ENCODE measurements at places on chromosomes 12 and 14.

DNA sequence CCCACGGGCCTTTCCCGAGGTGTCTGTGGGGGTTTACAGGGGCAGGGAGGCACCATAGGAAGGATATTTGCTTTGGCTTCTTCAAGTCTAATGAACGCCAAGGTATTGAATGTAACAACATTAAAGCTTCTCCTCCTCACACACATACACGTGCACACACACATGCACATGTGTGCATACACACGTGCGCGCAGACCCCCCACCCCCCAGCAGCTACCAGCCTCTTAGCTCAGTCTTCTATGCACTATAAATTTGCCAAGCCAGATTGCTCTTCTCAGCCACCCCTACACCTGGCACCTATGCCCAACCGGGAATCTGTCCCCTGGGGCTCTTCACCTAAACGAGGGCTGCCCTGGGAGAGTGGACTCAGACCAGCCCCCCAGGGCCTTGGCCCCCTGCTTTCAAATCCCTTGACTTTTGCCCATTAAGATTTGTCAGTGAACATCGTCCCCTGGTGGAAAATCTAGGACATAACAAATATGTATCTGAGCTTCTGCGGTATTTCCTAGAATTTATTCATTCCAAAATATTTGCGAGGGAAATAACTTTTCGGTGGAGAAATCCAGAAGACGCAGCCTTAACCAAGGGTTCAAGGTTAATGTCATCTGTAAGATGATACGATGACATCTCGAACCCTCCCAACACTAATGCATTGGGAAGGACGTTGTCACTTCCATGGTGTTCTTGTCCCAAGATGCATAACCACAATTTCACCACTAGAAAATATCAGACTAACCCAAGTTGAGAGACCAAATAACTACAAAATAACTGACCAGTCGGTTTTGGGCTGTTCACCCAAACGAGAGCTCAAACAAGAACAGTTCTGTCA, 330.4 kb downstream of the MED13L start:
- DNase-seq: no peak

GRCh38 chr12:47078733-47079467, 521 bp upstream of the PCED1B start:
- DNase-seq: no peak

GRCh38 chr12:115349711-115350110, 665.7 kb upstream of the TBX3 start:
- DNase-seq: no peak

DNA sequence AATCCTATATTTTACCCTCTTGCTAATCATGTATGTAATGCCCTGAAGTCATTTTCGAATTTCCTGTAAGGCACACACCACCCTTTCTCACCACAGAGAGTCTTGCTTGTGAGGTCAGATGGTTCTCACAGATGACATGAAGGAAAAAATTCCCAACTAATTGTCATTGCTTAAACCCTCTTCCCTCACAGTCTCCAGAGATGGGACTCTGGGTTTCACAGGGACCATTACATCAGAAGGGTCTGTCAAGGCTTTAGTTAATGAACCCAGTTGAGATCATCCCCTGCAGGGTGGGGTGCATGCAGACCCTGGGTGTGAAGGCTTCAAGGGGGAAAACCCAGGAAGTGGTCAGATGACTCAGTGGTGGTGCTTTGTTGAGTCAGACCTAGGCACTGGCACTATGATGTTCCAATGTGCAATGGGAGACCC, 229.6 kb downstream of the BCAT1 start:
- no peak for DNase-seq

- DNase-seq: no peak
Measured at GRCh38 chr12:48629541-48629940, 52.5 kb downstream of the KANSL2 start.

DNA sequence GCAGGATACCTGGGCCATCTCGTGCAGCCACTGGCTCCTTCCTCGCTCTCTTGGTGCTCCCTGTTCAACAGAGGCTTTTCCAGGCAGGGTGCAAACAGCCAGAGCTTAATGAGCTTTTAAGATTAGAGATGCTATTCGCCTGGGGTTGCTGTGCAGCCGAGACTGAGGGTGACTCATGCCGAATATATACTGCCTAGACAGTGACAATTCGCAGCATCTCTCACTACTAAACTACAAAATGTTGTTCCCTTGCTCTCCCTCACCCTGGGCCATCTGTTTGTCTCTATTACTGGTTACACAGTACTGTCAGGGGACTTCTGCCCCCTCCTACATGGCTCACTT, 26.0 kb upstream of the TESC start:
- DNase-seq: no peak

DNA sequence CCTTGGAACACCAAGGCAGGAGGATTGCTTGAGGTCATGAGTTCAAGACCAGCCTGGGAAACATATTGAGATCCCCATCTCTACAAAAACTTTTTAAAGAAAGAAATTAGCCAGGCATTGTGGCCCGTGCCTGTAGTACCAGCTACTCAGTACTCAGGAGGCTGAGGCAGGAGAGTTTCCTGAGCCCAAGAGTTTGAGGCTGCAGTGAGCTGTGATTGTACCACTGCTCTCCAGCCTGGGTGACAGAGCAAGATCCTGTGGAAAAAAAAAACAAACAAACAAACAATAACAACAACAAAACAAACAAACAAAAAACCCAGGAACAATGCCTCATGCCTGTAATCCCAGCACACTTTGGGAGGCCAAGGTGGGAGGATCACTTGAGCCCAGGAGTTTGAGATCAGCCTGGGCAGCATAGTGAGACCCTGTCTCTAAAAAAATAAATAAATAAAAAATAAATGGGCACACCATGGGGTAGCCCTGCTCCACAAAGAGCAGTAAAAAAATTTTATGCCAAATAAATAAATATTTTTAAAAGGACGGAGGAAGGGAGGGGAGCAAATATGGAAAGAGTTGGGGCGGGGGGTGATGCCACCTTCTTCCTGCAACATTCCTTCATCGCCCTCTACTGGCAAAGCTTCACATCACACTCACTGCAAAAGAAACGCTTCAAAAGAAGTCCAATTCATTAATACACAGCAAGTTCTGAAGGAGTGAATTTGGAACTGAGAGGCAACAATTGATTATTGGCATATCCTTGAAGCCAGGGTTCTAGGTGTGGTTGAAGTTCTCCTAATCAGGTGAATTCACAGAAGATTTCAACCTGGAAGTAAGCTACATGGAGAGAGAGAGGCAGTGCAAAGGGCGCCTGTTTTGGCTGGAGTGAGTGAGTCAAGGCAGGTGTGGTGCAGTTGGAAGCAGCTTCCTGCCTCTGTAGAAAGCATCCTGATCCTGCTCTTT, 8.8 kb upstream of the GNPTAB start:
- peak; percentile 34 for DNase-seq

- no peak for DNase-seq
Measured at GRCh38 chr14:33812181-33812580, 138.7 kb downstream of the EGLN3 start.

DNA sequence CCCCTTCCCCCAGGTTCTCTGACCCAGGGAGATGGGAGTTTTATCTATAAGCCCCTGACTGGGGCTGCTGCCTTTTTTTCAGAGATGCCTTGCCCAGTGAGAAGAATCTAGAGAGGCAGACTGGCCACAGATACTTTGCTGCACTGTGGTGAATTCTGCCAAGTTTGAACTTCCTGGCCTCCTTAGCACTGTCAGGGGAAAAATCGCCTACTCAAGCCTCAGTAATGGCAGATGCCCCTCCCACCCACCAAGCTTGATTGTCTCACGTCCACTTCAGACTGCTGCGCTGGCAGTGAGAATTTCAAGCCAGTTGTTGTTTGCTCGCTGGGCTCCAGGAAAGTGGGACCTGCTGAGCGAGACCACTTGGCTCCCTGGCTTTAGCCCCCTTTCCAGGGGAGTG, 31.7 kb downstream of the KLRK1 start:
- no peak for DNase-seq

- DNase-seq: no peak
Measured at GRCh38 chr14:22303589-22304195, 285.3 kb downstream of the DAD1 start.

DNA sequence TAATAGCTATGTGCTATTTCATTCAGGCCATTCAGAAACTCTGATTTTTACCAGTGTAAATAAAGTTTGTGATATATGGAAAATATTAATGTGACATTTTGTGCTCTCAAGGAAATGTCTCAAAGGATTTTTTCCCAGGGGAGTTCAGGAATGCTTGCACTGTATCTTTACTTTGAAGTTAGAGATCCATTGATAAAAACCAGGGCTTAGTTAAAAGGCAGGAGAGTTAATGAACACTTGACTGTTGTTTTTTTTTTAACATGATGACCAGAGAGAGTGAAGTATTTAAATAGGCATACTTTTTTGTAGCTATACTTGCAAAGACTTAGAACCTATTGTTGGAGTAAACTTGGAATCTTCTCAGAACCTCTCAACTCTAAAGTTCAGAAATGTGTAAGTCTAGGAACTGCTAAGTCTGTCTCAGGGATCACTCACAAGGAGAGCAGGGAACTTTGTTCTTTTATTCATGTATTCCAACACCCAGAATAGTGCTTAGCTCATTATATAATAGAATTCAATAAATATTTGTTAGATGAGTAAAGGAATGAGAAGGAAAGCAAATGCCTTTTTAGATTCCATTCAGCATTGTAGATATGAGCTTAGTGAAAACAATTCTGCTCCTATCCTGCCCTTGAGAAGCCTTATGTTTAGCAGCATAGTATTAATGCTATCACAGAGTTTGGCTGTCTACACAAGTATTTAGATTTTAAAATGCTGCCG, 117.5 kb downstream of the DAAM1 start:
- DNase-seq: peak; percentile 24

GRCh38 chr12:124254126-124254525, 40.8 kb upstream of the RFLNA start:
- DNase-seq: no peak

DNA sequence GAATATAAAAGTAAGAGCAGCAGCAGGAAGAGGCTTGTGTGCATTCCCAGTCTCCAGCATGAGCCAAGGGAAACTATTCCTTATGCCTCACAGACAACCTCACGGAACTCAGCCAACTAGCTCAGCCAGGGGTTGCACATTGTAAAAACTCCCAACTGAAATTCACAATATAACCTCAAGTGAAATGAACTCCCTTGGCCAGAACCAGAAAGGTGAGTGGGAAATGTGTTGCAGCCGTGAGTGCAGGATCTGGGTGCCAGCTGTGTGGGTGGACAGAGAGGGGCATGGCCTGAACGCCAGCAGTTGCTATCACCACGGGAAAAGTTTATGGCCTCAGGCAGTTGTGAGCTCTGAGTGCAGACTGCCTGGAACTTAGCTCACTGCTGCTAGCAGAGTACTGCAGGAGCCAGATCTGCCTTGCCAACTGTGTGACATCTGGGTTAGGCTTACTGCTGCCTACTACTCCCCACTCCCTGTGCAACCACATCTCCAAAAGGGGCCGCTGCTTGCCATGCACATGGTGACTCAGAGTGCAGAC, 2.3 kb upstream of the CLEC1A start:
- peak; percentile 8 for DNase-seq

- no peak for DNase-seq
Measured at GRCh38 chr12:117599849-117600248, 238.4 kb upstream of the NOS1 start.

DNA sequence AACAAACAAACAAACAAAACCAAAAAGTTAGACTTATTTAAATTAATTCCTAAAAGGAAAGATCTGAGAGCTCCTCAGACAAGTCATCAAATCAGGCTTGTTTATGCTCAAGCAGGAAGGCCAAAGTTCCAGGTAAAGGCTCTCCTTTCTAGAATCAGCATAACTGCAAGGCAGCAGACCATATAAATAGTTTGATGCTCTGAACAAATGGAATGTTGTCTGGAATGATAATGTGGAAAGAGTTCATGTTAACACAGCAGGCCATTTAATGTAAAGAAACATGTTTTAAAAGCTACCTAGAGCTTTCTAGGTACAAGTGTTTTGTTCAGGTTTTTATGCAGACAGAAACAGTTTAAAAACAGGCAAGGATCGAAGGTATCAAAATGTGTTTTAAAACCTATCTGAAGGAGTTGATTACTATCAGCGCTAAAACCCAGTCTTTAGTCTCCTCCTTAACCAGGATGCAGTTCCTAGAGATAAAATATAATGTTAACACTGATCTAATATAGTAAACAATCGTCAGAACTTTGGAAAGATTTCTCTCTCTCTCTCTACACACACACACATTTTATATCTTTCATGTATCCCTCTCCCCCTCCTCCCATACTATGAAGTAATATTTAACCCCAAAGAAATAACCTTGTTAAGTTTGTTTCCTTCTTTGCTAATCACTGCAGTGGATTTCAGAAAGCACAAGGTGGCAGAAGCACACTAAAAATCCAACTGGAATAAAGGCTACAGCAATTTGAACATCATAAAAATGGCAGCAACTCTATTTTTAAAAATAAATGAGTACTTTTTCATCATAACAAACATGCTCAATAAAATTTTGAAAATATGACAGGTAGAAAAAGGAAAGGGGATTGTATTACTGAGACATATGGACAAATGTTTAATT, 135.5 kb downstream of the PAWR start:
- DNase-seq: peak; percentile 53

- no peak for DNase-seq
Measured at GRCh38 chr14:45716572-45716971, 463.6 kb upstream of the MIS18BP1 start.

DNA sequence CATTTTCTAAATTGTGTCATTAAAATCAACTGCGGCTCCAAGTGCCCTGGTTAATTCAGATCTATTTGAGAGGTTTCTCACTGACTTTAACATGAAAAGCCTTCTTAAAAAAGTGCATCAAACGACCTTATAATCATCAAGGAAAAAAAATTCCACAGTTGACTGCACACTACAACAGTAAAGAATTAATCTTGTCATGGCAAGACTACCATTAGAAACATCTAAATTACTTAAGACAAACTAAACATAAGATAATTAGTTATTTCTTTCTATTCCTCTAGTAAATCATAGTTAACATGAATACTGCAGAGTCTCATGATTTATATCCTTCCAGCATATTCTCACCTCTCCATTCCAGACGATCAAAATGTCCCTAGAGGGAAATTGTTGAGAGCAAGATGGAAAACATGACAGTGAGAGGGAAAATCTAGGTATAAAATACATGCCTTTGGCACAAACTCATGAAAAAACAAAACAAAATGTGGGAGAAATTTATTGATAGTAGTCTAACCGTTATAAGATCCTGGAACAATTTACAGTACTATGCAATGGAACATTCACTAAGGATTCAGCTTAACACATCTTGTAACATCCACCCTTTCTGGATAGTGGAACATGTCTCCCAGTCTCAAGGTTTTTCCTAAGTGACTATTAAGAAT, 112.5 kb downstream of the PRKD1 start:
- DNase-seq: no peak

GRCh38 chr12:25585662-25586061, 32.6 kb upstream of the LMNTD1 start:
- no peak for DNase-seq

GRCh38 chr12:105798256-105798845, 340.4 kb downstream of the NUAK1 start:
- DNase-seq: no peak

- no peak for DNase-seq
Measured at GRCh38 chr12:45730348-45731189, 1.1 kb downstream of the ARID2 start.

- DNase-seq: no peak
Measured at GRCh38 chr12:102527171-102527720, 46.9 kb upstream of the IGF1 start.
